ENCODE measurements at places on chromosomes 2 and 18.

DNA sequence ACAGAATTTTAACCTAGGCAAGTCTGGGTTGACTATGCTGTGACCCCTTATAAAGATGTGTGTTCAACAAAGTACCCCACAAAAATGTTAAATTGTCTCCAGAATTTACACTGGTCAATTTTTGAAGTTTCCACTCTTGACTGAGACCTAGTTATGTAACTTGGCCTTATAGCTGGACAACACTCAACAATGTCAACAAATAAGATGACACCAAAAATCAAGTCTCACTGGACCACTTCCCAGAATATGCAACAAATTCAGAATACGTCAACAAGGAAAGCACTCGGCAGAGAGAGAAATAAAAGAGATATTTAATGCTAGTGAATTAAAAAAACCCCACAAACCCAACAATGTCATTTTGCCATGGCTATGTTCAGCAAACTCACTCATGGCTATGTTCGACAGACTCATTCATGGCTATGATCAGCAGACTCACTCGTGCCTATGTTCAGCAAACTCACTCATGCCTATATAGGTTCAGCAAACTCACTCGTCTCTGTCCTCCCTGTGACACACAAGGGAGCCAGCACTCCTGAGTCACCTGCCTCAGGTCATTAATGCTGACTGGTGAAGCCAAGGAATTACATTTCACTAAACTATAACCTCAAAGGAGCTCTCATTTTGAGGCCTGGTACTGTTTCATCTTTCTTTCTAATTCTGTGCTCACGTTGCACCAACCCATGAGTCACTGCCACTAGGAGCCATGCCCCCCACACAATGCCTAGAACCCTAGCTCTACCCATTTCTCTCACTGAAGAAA lies 72.7 kb downstream of the PTPN2 start:
- DNase-seq = no peak

GRCh38 chr2:19351899-19352697 lies 6.3 kb downstream of the OSR1 start:
- no peak for DNase-seq

DNA sequence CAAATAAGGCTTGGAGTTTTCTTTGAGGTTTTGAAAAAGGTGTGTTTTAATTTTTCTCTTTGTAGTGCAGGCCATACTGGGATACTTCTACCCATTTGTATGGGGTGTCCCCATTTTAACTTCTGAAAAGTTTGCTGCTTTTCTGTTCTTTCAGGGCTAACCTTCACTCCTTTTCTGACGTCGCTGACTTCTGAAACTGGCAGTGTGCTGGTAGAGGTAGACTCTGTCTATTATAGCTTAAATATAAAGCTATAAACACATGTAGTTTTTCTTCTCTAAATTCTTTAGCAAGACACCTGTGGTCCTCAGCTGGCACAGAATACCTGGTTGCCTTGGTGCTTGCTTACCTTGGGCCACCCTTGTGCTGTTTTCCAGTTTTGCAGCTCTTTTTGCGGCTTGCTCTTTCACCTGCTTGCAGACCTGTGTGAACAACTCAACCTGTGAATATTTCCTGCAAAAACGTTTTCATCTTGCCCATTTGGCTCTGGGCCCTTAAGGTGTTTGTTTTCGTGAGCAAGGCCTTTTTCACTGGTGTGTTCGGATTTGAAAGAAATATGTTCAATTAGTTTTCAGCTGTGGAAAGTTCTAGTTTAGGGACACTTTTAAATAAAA lies 42.2 kb downstream of the PHLPP1 start:
- DNase-seq = no peak

DNA sequence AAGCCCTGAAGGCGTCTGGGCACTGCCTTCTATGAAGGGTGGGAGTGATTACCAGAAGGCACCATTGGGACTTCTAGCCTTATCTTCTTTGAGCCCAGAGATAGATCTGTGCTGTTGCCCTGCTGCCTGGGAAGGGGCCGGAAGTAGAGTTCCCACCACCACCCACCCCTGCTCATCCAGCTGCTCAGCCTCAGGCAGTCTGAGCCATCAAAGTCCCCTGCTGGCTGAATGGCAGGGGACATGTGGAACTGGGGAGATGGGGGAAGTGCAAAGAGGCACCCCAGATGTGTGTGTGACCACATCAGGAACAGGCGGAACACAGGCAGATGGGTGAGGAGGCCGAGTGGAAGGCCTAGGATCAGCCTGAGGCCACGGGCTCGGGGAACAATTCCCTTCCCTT lies 3.3 kb upstream of the WNT10A start:
- DNase-seq = no peak

Measured in stimulated activated CD8-positive, alpha-beta memory T cell treated with anti-CD3 and anti-CD28 coated beads, Interleukin-15, amount 100 ng/mL, for 4 hours (primary cell).